ENCODE measurements at places on chromosomes 2 and 18.

GRCh38 chr2:182048088-182048487 lies 62.4 kb downstream of the PPP1R1C start:
- no peak for DNase-seq

DNA sequence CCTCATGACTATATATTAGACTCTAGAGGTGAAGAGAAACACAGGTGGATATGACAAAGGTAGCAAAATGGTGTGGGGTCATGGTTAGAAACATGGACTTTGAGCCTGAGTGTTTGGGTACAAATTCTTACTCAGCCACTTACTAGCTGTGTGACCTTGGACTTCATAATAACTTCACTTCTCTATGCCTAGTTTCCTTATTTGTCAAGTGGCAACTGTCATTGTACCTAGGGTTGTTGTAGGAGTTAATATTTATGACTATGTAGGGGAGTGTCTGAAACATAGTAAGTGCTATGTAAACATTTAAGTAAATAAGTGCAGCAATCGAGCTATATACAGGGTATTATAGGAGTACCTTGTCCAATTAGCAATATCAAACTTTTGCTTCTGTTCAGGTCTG lies 49.7 kb upstream of the RAPH1 start:
- DNase-seq = no peak

DNA sequence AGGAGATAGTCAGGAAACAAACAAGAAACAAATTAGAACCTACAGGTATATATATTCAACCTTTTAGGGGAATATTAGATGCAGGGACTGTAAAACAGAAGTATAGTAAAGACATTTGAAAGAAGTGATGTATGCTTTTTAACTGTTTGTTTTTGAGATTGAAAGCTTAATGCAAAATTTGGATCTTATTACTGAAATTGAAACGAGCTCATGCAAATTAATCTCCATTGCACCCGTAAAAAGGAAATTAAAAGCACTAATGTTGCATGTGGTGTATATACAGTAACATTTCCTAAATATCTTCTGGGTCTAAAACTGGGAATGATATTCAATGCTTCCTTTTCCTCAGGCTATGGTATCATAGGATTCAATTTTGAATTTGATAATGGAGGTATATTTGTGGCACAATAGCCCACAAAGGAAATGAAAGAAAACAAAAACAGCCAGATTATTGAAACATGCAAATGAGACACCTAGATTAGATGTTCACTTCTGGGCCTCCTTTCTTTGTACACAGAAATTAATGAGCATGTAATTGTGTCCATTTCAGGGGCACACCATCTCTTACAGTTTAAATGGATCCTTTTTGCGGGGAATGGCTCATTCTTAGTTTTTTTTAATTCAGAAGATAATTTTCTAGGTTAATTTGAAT lies 1.6 kb upstream of the ELOA2 start:
- no peak for DNase-seq

DNA sequence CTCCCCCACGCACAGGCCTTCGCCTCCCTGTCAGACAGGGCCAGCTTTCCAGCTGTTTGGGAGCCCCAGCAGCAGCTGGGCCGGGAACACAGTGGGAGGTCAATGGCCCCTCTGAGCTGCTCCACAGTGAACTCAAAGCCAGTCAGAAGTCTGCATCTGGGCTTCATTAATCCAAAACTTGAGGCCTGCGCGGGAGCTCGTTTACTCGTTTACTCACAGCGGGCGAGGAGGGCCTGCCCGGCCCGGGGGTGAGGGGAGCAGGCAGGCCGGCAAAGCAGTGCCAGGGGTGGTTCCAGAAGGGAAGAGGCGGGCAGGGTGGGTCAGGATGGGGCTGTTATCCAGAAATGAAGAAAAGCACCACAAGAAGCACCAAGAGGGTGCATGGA lies 36.8 kb upstream of the SEMA4C start:
- no peak for DNase-seq

DNA sequence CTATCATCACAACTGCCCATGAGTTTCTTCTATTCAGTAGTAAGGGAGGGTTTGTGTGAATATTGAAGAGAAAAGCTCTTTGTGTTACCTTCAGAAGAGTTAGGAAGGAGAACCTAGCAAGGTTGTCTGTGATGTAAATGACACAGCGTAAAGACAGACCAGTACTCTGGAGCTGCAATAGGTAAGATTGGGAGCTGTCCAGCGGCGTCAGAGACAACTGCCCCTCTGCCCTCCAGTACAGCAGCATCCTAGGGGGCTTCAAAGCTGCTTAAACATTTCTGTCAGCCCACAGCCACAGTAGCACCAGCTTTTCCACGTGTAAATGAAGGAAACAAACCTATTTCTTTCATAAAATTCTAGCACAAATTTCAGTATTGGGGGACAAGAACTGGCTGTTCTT lies 34.5 kb downstream of the NYAP2 start:
- no peak for DNase-seq

DNA sequence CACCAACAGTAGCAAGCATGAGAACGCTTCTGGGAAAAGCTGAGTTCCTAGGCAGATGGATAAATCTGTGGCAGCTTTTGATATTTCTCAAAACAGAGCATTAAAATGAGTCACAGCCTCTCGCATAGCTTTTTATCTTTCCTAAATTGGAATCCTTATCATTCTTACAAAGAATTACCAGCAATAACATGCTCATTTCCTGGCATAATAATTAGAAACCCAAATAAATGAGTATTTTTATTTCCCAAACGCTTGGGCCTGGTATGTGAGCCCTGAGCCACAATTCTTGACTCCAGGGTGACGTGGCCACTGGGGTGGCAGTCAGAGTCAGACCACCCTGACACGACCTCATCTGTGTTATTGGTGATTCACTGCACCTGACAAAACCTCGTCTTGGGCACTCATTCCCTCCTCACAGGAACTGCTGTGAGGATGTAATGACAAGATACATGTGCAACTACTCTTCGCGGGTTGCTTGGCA lies 210.7 kb downstream of the ARL4C start:
- no peak for DNase-seq

- no peak for DNase-seq
Measured at GRCh38 chr2:177298191-177298590, 33.7 kb upstream of the NFE2L2 start.

DNA sequence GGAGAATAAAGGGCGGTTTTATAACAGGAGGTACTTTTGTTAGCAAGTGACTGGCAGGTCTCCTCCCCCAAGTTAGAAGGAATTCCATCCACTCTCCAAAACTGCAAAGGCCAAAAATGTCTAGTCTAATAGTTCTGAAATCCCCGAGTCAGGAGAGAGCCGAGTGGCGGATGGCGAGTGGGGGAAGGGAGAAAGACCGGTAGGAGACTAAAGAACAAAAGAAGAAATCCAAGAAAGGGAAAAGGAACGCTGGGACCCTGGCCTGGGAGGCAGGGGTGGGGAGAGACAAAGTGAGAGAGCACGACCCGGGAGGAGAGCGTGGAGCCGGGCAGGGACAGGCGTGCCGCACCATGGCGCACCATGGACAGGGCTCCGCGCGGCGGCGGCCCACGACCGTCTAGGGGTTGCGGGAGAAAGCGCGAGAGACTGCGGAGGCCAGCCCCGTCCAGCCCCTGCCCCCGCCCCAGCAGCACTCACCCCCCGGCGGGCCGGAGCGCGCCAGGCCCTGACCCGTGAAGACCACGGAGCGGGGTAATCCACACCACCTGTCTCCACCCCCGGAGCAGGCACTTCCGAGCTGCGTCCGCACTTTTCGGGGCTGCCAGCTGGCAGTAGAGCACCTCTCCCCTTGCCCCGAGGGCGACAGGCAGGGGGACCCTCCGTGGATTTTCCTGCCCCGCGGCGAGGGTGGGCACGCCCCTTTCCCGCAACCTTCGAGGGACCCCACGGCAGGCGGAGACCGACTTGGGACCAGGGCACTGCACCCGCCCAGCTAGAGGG lies 1.6 kb downstream of the CDH2 start:
- DNase-seq = no peak

GRCh38 chr2:230932556-230933511 lies 7.8 kb upstream of the GPR55 start:
- DNase-seq = no peak

- DNase-seq = no peak
Measured at GRCh38 chr2:45892757-45893156, 241.3 kb downstream of the PRKCE start.

DNA sequence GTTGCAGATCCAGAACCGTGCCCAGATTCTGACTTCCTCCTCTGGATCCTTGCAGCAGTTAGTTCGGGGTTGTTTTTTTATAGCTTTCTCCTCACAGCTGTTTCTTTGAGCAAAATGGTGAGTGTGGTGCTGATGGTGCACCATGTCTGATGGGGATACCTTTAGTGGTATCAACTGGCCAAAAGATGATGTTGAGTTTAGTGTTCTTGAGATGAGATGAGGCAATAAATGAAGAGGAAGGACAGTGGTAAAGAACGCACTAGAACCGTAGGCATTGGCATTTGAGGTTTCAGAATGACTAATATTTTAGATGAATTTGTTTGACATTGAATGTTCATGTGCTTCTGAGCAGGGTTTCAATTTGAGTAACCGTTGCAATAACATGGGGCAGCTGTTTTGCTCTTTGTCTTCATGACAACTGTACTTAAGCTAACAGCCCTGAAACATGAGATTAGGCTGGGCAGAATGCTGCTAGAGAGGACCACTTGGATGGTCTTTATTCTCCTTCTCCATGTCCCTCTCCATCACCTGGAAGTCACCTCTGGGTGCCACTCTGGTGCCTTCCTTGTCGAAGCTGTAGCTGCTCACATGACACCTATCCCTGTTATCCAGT lies 3.9 kb downstream of the CTLA4 start:
- no peak for DNase-seq

DNA sequence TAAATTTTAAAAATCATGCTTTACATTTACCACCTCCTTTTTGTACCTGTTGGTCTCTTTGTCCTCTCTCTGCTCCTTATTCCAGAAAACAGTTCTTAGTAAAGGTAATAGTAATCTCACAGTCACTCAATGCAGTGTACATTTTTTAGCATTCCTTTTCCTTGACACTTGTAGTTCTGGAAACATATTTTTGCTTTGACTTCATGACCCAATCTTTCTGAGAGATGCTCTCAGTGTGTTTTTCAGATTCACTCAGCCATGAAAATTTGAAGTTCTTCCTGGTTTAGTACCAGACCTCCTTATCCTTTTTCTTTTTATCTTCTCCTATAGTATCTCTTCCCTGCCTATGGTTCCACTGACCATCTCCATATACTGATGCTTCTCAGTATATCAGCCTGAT lies 747.5 kb upstream of the ZEB2 start:
- no peak for DNase-seq

GRCh38 chr2:143950704-143951103 lies 569.2 kb downstream of the ZEB2 start:
- DNase-seq = no peak

- DNase-seq = no peak
Measured at GRCh38 chr2:3703236-3703756, at the start of gene DCDC2C. TSS of gene DCDC2C (plus strand) at chr2:3703575. CDS start at chr2:3703752, 177 bp downstream.

- DNase-seq = no peak
Measured at GRCh38 chr2:110805894-110806452, 73.6 kb downstream of the ACOXL start.

DNA sequence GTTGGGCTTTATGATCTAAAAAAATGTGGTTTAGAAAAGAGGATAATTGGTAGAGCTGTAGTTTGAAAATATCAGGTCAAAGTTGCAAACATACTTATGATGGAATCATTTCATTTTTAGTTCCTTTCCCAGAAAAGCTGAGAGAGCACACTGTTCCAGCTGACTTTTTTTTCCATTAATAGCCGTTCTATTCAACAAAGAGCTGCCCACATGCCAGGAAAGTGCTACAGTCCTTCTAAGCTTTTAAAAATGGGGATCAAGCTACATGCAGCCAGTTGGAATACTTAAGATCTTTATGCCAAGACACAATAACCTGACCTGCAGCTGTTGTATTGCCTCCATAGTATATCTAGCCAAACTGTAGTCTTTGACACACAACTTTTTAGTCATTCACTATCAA lies 111.5 kb downstream of the GALNT3 start:
- DNase-seq = no peak

DNA sequence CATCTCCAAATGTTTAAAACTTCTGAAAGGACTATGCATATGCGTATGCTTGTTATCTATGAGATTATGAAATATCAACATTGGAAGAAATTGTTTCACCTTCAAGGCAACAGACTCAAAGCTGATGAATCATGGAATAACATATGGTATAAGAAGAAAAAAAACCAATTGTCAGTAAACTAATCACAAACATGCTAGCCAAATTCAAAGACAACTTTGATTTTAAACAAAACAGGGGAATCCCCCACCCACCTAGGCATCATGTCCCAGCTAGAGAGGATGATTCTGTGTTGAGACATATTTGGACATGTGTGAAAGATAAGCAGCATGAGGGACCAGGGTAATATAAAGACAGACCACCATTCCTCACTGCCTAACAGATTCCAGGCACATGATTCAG lies 147.7 kb downstream of the WDPCP start:
- DNase-seq = no peak

DNA sequence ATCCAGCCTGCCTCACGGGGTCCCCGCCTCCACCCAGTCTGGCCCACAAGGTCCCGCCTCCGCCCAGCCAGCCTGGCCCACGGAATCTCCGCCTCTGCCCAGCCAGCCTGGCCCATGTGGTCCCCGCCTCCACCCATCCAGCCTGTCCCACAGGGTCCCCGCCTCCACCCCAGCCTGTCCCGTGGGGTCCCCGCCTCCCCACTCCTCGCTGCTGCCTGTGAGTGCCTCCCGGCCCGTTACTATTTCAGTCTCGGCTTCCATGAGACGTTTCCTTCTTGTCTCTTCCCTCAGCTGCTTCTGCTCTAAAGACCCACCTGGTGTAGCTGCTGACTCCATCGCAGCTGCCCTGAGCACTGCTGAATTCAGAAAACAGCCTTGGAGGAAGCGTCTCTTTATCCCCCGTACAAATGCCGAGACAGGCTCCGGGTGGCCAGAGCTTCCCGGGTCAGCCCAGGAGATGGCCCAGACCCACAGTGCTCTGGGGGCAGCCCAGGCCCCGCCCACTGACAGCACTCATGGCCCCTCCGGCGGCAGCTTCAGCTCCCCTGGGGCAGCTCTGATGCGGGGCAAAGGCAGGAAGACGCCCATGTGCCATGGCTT lies 69.8 kb downstream of the NFATC1 start:
- no peak for DNase-seq

- DNase-seq = no peak
Measured at GRCh38 chr2:178220814-178221213, 26.5 kb downstream of the OSBPL6 start.

- no peak for DNase-seq
Measured at GRCh38 chr2:216029416-216030129, 16.2 kb upstream of the MREG start.

DNA sequence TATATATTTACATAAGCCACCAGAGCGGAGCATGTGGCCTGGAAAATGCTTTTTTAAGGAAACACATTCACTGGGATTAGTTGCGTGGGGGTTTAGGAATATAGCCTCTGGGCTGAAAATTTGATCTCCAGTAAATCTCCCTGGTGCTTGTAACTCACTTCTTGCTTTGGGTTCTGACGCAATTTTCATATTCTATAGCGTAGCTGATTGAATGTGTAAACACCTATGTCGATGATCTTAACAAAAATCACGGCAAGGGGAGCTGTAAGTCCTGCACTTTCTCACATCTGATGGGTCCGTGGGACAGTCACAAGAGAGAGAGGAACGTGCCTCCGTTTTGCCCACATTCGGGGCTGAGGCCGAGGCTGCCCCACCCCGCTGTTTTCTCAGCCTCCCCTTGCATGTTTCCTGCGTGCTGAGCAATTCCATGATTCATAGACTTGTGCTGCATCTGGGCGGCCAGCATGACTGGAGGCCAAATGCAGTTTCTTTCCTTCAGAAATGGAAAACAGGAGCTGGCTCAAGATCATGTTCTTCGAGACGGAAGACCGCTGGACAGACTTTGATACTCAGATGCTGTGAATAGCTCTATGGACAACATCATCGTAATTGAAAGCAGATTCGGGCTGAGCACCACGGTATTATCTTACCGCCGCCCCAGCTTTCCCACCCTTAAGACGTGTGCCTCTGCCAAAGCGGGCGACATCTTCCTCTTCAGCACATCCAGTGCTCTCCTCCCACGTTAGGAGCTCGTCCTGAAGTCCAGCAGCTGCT lies 109.2 kb downstream of the TMEM18 start:
- no peak for DNase-seq
